ENCODE measurements at places on chromosomes 7 and 10.

- no peak for DNase-seq
These were observed 274.0 kb downstream of the FRMD4A start for GRCh38 chr10:14056610-14057332.

GRCh38 chr10:3053155-3053554, 14.2 kb upstream of the PFKP start:
- no peak for DNase-seq

DNA sequence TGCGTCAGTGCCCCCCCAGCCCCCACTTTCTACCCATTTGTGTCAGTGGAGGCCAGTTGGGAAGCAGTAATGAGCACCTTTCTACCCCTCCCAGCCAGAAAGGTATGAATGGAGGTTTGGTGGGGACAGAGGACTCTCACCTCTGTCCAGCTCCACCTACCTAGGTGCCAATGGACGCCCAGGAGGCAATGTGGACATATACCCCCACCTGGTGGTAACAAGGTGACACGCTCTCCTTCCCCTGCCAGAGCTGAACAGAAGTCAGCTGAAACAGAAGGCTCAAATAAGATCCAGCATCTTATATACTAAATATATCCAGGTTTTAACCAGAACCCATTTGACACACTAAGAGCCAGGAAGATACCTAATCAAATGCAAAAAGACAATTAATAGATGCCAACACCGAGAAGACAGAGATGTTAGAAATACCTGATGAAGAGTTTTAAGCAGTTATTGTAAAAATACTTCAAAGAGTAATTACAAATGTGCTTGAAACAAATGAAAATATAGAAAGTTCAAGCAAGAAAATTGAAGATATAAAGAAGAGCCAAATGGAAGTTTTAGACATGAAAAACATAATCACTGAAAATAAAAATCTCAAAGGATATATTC, 18.4 kb upstream of the SORCS3 start:
- DNase-seq = peak; percentile 61

DNA sequence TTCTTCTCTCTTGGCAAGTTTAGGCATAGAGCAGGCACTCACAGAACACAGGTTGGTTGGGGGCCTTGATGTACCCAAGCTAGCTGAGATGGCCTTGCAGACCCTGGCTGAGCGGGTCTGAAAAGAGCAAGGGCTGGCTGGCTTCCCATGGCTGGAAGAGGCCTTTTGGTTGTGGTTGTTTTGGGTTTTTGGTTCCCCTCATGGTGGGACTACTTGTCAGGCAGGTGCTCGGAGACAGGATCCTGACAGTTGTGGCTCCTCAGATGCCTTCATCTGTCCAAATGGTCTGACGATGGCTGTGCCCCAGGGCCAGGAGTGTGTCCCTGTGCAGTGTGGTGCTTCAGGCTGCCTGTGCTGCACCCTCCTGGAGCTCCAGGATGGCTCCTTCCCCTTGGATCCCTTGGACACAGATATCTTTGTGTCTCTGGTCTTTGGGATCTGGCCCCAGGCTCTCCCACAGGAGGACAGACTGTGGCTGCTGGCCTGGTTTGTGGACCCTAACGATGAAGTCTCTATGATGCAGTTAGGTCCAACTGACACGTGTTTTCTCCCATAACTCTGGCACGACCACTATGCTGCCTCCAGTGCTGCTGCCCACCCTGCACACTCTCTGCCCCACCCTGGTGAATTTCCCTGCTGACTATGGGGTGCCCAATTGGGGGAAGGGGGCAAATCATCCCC, 321.5 kb upstream of the ZNF32 start:
- peak; percentile 14 for DNase-seq

DNA sequence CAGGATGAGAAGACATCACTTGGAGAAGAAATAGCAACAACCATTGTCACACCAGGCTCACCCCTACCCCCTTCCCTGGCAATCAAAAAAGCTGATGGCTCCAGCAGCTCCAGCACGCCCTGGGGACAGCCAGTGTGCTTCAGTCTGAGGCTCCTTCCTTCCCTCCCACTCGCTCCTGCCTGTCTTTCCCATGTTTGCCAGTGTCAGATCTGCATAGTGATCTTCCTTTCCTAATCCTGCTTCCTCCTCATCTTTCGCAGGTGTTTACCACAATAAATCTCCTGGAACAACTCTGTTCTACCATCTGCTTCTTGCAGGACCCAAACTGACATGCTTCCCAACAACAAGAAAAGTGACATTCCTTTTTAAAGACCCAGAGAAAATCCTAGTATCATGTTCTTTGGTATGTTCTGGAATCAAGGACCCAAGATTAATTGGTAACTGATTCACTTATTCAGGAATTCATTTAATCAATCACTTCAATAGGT, 57.1 kb downstream of the STEAP1B start:
- no peak for DNase-seq

DNA sequence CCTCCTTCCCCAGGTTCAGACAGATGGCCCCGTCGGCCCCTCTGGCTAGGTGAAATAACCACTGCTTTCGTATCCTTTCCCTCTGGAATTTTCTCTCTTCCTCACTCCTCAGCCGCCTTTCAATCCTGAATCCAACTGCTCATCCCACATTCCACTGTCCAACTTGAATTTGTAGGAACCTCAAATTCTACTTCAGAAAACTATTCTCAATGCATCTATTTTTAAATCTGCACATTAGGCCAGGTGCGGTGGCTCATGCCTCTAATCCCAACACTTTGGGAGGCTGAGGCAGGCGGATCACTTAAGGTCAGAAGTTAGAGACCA, 78.9 kb downstream of the ITIH5 start:
- DNase-seq = no peak

- no peak for DNase-seq
These were observed 37.7 kb upstream of the SLC26A4 start for GRCh38 chr7:107622894-107623293.

GRCh38 chr10:25902002-25902401, 32.0 kb upstream of the MYO3A start:
- DNase-seq = no peak

All from D341Med (cell line).